ENCODE measurements at places on chromosomes 6 and 20.

DNA sequence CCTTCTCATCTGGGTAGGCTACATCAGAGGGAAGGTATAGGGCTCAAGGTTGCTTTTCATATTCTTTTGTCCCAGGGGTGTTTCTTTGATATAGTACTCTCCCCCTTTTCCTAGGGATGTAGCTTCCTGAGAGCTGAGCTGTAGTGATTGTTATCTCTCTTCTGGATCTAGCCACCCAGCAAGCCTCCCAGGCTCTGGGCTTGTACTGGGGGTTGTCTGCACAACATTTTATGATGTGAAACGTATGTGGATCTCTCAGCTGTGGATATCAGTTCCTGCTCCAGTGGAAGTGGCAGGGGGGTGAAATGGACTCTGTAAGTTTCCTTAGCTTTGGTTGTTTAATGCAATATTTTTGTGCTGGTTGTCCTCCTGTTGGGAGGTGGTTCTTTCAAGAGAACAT is 437.3 kb upstream of the SYNCRIP start:
- DNase-seq: no peak

GRCh38 chr20:25197870-25198190 is 2.3 kb downstream of the ENTPD6 start:
- no peak for DNase-seq

DNA sequence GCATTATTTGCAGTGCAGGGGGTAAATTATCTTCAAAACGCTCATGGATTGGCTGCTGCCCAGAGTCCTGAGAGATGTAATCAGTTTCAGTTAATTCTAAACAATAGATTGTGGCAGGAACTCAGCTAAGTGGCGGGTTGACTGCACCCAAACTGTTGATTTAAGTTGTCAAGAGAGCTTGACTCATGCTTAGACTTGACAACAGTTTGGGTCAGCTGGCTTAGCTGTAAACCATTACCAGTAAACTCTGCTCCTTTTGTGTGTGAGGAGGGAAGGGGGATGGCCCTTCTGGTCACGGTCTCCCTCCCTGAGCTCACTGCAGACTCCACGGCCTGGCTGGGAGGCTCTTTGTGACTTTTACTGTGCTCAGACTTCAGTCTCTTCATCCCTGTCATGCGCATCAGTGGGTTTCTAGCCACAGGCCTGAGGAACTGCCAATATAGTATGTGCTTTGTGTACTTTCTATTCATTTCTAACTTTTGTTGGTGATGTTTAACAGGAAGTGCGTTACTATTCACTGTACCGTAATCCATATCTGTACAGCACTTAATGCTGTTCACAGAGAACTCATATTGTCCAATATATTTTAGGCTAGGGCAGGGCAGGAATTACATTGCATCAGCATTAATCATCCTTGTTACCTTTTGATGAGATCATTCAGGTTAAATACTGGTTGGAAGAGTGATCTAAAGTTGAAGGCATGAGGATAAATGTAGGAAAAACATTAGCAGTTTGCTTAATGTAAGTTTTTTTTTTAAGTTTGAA is 488.3 kb downstream of the CDKAL1 start:
- DNase-seq: no peak

- DNase-seq: no peak
Observed at GRCh38 chr20:59625214-59625922, 21.0 kb downstream of the PHACTR3 start.

- no peak for DNase-seq
Observed at GRCh38 chr6:34816635-34817301, 24.9 kb downstream of the BLTP3A start.

DNA sequence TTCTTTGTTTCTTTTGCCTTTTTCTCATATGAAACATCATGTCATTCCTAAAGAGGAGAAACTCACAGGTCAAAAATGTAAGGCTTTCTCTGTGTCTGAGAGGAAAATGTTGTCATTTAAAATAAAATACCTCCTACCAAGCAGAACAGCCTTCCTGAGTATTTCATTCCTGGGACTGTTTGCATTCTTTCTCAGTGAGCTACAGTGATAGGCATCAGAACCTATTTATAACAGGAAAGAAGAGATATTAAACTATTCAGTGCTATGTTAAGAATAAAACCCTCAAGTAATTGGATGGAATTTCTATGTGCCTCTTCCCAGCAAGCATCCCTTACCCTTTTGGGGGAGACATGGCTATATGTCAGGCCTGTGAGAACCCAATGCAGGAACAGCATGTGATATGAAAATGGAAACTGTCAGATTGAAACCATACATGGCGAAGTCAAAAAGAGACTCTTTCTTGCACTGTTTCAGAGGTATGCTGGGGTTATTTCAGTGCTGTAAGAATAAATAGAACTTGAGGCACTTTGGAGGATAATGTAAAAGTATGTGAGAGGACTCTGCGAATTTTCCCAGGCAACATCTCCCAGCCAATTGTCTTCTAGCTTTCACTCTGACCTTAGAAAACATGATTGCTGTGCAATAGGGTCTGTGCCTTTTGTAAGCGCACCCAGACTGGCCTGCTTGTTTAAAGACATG is 133.8 kb upstream of the CCN2 start:
- no peak for DNase-seq

DNA sequence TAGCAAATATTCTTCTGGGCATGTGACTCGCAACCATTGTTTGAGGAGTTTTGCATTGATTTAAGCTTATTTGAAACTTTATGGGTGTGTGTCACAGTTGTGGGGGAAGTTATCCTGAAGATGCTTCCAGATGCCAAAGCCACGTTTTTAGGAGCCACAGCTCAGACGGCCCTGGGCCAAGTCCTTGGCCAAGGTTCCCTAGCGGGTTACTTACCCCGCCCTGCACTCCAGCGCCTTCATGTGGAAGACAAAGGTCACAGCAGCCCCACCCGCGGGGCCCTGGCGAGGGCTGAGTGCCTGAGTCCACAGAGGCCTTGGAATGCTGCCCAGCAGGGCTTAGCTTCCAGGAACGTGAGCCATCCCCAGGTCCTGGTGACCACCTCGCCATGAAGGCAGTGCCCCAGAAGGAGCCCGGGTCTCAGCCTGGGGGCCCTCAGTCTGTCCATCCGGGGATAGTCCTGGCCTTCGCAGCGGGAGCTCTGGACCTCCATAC is 308.3 kb downstream of the CDH4 start:
- no peak for DNase-seq

DNA sequence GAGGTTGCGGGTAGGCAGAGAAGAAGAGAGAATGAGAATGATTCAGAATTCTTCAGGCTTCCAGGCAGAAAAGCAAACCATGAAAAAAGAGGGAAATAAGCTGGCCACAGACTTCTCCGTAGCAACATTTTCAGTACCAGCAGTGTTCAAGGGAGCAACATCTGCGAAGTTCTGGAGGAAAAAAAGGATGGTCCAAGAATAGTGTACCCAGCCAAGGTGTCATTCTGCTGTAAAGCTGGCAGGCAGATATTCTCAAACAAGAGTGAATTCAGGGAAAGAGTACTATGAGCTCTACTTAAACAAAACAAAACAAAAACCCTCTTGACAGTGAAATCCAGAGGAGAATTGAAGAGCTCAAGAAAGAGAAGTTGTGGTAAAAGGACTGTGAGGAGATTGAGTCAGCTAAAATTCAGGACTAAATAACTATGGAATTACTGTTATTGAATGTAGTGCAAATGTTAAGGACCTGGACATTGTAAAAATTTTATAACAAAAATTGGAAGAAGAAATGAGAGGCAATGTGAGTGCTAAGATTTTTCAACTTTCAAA is 86.5 kb downstream of the ATRN start:
- no peak for DNase-seq

- DNase-seq: no peak
Observed at GRCh38 chr20:9150679-9151078, 81.8 kb downstream of the PLCB4 start.

GRCh38 chr6:159984268-159984786 is 15.4 kb downstream of the IGF2R start:
- no peak for DNase-seq

DNA sequence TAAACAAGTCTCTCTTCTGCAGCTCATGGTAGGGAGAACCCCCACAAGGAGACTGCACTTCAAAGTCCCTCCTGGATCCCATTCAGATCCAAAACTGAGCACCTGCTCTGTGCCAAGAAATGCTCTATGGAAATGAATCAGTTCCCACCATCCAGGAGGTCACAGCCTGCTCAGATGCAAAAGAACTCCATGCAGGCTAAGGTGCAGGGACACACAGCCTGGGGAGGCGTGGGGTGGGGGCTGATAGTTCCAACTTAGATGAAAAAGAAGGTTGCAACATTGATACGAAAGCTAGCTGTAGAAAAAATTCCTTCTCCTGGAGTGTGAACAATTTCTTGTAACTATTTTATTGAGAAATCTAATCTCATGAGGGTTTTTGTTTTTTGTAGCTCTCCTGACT is 111.0 kb upstream of the TMEM170B start:
- DNase-seq: no peak

DNA sequence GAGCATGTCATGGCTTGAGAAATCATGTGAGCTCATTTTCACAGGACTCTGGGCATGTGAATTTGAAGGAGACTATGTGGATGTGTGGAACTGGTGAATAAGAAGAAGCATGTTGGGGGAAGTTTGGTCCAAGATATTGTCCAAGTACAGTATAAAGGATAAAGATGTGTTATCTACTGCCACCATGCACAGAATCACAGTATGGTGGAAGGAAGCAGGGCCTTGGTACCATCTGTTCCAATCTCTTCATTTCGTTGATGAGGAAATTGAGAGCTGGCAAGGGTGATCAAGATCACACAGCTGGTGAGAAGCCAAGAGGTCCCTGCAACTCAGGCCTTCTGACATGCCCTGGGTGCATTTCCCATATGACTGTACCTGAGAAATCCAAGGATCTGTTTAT is 31.5 kb upstream of the RIPOR2 start:
- DNase-seq: no peak

- no peak for DNase-seq
Observed at GRCh38 chr6:101110814-101111213, 229.7 kb upstream of the ASCC3 start.

- no peak for DNase-seq
Observed at GRCh38 chr20:60210779-60211617, 252.8 kb downstream of the CDH26 start.

DNA sequence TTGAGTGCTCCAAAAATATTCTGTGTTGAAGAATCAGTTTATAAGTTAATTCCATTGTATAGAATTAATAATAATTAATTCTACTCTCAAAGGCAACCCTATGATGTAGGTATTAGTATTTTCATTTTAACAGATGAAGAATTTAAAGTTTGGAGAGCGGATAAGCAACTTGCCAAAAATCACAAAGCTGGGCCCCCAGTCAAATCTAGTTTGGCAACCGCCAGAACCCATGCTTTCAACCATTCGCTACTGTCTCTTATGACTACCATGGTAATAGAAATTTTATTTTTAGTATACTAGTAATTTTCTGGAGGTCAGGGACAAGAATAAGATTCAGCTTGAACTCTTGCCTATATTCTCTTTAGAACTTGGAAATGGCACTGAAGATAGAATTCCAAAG is 229.8 kb downstream of the IBTK start:
- no peak for DNase-seq

DNA sequence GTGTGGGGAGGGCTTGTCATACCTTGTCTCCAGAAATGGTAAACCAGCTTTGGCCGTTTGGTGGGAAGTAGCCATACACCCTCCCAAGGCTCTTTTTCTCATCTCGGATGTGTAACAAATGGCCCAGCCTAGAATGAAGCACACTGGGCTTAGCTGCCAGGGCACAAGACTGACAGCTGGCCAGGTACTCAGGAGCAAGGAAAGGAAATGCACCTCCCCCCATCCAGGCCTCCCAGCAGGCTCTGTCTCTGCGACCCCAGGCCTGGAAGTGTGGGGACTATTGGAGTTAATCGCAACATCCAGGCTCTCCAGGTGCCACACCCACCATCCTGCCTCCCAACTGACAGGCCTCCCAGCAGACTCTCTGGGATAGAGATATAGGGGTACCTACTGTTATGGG is 43.0 kb downstream of the MRS2 start:
- peak; percentile 8 for DNase-seq

DNA sequence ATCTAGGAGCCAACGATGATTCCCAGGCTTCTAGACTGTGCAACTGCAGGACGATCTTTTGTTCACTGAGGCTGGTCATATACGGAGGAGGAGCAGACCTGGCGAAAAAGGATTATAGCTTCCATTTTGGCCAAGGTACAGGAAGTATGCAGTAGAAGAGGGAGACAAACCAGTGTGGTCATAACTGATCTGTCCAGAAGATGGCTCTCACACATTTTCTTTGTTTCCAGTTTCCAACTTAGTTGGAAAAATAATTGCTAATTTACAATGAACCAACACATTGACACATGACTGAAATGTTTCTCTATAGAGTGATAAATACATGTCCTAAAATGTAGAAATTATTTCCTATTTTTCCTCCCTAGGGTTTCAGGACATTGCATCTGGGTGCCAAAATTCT is 364.1 kb upstream of the BTBD3 start:
- DNase-seq: no peak
